BJ (cell line): ENCODE measurements at places on chromosomes 5 and 9.

GRCh38 chr5:88955403-88955802, 72.4 kb upstream of the MEF2C start:
- no peak for DNase-seq

GRCh38 chr5:160627921-160628618, 206.4 kb downstream of the PTTG1 start:
- DNase-seq = no peak

DNA sequence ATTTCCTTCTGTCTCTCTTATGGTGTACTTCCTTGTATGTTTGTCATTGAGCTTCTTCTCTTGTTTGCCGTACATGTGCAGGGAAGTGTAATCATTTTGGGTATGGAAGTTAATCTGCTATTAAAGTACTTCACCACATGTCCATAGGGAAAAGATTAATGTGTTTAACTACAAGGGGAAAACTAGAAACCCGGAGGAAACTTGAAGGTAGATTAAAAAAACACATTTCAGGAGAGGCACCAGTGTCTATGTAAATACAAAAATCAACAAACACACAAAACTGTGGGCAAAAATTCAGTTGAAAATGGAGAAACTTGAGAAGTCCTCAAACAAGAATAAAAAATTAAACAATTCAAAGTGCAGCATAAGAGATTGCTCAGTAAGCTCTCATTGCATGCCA, 166.4 kb downstream of the PBX3 start:
- DNase-seq = no peak

DNA sequence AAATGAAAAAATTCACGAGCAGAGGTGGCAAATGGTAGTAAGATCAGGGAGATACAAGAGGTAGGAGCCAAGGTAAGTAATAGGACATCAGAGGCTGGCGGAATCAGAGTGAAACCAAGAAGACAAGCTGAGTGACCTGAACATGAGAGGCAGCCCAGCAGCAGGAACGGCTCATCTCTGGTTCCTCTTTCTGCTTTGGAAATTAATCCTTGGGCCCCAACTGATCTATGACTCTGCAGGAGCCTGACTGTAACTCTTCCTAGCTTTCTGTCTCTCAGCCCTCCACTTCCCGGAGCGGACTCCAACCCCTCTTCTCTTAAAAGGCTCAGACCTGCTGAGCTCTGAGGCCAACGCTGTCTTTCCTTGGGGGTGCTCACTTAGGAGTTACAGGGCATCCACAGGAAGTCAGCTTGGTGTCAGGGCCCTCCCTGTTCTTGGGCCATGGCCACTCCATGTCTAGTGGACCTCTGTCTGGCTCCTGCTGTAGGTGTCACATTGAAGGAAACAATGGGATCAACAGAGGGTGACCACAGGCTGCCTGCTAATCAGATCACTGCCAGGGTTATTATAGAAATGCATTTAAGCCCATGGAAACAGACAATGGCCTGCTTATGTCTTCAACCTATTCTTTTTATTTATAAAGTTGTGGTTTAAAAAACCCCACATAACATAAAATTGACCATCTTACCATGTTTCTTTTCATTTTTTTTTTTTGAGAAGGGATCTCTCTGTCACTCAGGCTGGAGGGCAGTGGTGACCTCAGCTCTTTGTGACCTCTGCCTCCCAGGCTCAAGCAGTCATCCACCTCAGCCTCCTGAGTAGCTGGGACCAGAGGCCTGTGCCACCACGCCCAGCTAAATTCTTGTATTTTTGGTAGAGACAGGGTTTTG, 22.5 kb upstream of the SHB start:
- DNase-seq = no peak

DNA sequence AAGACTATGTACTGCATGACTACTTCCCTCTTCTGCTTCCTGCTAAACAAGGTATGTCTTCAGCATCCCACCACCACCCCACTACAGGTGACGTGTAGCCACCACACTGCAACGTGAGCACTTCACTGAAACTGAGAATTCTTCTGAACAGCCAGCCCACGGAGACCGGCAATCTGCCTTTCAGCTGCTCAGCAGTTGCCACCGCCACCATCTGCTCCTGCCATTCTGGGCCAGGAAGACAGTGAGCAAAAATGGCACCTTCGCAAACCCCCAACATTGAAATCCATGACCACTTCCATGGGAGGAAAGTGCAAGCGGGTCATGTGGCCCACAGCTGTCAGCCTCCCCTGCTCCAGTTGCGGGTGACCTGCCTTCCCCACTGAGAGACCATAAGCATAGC, 443.4 kb upstream of the ST8SIA4 start:
- DNase-seq = no peak

- no peak for DNase-seq
These were observed 151.1 kb upstream of the POU5F2 start for GRCh38 chr5:93892481-93892880.

GRCh38 chr5:127517110-127517479, 345 bp upstream of the PRRC1 start:
- no peak for DNase-seq

- DNase-seq = no peak
These were observed 1429.3 kb downstream of the EFNA5 start for GRCh38 chr5:106241409-106241808.

DNA sequence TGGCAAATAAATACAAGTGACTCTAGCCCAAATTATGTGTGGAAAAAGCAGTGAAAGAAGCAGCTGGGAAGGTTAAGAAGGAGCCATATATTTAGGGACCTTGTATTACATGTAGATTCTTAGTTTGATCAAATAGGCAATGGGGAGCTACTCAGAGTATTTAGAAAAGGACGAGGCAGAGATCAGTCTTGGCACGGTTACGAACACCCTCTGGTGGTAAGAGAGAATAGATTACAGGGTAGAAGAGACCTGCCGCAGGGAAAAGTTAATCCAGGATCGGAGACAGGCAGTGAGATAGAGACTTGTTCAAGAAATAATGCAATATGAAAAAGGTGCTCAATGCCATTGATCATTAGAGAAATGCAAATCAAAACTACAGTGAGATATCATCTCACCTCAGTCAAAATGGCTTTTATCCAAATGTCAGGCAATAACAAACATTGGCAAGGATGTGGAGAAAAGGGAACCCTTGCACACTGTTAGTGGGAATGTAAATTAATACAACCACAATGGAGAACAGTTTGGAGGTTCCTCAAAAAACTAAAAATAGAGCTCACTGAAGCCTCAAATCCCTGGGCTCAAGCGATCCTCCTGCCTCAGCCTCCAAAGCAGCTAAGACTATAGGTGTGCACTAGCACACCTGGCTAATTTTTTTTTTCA, 12.0 kb downstream of the INIP start:
- DNase-seq = no peak

GRCh38 chr9:86075132-86076109, 23.9 kb downstream of the GOLM1 start:
- no peak for DNase-seq

GRCh38 chr5:124544366-124545055, 201.9 kb downstream of the ZNF608 start:
- DNase-seq = no peak

GRCh38 chr5:821504-821903, 29.3 kb downstream of the ZDHHC11 start:
- DNase-seq = no peak

- DNase-seq = peak; percentile 54
These were observed 253.8 kb upstream of the POU5F2 start for GRCh38 chr5:93995126-93995621.

DNA sequence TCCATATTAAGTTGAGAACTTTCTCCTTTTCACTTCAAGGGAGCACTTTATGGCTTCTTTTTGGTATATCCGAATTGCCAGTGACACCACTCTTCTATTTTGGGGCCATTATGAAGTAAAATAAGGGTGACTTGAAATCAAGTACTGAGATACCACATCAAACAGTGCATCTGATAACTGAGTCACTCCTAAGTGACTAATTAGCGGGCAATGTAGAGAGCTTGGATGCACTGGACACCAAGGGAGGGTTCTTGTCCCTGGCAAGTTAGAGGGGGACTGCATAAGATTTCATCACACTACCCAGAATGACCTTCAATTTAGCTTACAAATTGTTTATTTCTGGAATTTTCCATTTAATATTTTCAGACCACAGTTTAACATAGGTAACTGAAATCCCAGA, 813.9 kb upstream of the CDH10 start:
- DNase-seq = no peak

DNA sequence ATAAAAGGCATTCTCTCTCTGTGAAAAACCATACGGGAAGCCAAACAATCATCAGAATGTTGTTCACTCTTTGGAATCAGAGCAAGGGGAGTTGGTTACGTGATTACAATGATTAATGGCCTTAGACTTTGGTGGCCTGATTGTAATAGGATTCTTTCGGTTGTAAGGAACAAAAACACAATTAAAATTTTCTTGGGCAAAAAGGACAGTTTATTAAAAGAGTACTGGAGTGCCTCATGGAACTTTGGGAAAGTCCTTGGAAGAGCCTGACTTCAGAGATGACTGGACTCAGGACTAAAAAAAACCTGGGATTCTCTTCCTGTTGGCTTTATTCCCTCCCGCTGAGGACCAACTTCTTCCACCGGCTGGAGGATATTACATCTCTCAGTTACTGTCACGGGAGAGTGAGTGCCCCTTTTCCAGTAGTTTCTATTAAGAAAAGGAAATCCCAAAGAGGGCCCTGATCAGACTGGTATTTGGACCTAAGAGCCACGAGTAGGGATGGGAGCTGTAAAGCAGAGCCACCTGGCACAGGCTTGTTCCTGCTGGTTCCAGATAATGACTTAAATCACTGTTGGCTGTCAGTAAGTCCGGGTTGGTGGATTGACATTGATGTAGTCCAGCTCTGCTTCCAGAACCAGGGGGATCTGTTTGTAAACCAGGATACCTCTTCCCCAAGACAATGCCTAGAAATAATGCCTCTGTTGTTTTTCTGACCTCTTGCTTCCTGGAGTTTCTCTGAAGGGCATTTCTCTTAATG, 53.9 kb downstream of the CFAP95 start:
- DNase-seq = peak; percentile 63

DNA sequence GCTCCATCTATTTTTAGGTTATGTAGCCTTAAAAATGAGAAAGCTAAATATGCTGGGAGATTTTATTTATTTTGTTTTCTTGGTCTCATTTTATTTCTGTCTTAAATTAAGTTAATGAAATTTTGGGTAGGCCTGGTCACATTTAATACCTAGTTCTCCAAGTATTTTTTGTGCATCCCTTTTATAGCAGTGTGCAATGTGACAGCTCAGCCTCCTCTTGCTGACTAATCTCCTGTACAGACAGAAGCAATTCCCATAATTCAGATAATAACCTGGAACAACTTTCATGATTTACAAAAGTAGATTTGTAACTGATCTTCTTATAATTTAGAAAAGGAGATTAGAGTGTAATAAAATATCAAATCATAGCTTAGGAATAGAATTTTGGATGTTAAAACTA, 403.9 kb downstream of the ADGRV1 start:
- no peak for DNase-seq

GRCh38 chr5:145500710-145501109, 334.4 kb downstream of the PRELID2 start:
- no peak for DNase-seq

DNA sequence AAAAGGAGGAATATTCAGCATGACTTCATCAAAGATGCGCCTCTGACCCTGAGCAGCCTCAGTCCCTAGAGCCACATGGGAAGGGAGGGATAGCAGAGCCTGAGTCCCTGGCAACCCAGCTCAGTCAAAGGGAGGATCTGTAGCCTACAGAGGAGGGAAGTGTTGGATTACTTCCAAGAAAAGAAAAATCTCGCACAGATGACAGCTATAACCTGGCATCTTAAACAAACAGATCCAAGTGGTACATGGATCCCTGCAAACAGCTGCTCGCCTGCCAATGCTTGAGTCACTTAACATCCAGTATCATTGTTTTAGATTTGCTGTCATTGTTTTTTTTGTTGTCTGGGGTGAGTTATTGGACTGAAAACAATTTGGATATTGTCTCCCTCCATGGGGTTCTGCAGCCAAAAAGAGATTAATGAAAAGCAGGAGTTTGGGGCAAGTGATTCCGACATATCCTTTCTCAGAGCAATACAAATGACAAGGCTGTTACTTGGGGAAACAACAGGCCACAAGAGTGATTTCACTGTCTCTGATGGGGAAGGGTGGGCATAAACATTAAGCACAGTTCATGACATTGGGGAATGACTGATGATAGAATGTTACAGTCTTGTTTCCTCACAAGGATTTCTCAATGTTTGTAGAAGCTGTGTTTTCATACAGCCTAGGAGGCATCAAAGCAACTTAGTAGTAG, 153.5 kb upstream of the KIF2A start:
- DNase-seq = no peak

- no peak for DNase-seq
These were observed 137.9 kb downstream of the MPDZ start for GRCh38 chr9:13141629-13142028.

GRCh38 chr9:114076237-114077161, 1.6 kb downstream of the AMBP start:
- DNase-seq = no peak

DNA sequence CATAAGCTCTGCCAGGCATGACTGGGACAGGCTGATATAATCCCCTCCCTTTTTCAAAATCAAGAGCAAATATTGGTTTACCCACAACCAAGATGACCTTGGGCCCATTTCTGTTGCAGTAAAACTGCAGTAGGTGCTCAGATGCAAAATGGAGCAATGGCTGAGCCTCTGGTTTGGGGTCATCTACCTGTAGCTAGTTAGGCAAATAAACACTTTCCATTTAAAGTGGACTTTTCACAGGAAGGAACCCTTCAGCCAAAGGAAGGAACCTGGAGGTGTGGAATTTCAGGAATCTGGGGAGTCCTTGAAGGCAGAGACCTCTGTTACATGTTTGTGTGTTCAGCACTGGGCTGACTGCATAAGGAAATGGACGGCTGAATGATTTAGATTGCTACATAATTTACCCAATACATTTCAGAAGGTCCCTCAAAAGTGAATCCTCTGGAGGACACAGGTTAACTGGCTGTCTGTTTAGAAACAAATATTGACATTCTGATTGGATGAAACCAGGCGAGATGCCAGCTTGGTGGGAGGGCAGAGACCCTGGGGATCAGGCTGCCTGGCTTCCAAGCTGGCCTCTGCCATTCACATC, 170.1 kb upstream of the ZNF618 start:
- no peak for DNase-seq

- no peak for DNase-seq
These were observed 48.2 kb upstream of the JAK2 start for GRCh38 chr9:4936823-4937222.

- DNase-seq = no peak
These were observed 474.7 kb downstream of the PDE4D start for GRCh38 chr5:59418808-59419207.
